ENCODE measurements at places on chromosomes 3 and 15.

DNA sequence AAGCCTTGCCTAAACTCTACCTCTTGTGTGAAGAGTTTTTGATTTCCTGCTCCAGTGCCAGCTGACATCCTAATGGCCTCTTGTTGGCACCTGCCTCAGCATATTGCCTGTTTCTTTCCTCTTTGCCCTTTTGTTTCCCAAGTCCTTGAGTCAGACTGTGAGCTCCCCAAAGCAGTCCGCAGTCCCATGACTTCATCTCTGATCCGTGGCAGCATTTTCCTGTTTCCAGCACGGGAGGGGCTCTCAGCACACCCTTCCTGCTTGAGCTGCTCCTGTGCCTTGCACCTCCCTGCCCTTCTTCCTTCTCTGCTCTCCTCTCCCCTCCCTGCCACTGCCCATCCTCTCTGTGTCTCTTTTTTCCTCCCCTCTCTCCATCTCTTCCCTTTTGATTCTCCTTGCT lies 179.6 kb downstream of the EPHB1 start:
- no peak for DNase-seq

- DNase-seq: no peak
These were observed 288.0 kb upstream of the CTNNB1 start for GRCh38 chr3:40911264-40911663.

DNA sequence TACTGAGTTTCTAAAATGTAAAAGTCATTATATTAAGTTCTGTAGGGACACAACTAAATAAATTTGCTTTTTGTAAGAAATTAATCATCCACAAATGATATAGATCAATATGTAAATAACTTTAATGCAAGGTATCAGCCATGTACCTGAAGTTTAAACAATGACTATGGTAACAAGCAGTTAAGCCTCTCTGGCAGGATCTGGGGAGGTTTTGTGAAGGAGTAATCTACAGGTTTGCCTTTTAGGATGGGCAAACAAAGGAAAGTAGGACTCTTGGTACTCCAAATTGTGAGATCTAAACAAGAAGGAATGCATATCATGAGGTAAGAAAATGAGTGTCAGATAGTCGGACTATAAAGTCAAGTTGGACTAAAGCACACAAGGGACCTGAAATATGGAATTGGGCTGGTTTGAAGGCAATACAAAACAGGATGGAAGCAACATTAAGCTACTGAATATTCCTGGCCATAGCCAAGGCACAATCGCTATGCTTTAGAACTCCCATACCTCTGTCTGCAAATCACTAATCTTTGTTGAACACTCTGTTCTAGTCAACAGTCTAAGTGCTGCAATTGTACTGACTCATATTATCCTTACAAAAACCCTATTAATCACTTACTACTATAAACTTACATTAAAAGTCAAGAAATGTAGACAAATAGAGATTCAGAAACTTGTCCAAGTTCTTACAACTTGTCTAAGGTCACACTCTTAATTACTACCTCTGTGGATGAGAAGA lies 412.8 kb downstream of the DIPK2A start:
- DNase-seq: no peak

GRCh38 chr3:54783611-54784010 lies 144.2 kb downstream of the LRTM1 start:
- DNase-seq: no peak

- no peak for DNase-seq
These were observed 65.2 kb downstream of the CGGBP1 start for GRCh38 chr3:87993566-87993965.

DNA sequence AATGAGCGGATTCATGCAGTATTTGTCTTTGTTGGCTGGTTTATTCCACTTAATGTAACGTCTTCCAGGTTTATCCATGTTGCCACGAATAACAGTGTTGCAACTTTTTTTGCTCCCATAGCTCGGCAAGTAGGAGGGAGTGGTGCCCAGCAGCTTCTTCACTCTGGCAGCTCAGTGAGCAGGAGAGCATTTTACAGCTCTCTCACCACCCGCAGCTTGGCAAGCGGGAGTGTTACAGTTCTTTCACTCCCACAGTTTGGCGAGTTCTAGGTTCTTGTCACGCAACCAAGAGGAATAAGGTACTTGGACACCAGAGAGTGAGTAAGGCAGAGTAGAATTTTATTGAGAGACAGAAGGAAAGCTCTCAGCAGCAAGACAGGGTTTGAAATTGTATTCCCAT lies 935.2 kb downstream of the TBL1XR1 start:
- DNase-seq: no peak

DNA sequence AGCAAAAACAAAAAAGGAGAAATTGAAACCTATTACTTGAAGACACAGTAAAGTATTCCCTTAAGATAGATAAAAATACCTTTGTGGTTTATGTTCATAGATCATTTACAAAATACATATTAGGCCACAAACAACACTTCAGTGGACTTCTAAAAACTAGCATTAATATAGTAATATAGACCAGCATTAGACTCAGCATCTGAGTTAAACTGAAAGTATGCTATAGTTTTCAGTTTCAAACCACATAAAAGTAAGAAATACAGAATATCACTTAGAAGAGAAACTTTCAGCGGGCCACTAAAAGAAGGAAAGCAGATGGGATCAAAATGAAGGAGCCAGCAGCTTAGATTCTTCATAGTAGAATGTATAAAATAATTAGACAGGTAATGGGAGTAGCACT lies 86.6 kb downstream of the MSL2 start:
- no peak for DNase-seq

DNA sequence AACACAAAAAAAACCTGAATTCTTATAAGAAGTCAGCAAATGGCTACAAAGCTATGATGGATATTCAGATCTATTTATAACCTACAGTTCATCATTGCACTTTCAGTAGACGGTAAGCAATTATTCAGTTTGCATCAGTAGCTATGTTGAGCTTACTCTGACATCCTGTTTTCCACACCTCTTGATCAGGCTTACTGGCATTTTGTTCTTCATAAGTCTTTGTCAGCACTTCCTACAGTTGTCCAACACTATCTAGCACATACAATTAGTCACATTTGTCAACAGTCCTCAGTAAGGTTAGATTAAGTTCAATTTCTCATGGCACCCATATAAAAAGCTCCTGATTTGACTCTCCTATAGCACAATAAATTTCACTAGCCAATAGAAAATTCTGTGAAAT lies 71.2 kb upstream of the ST3GAL6 start:
- DNase-seq: no peak

DNA sequence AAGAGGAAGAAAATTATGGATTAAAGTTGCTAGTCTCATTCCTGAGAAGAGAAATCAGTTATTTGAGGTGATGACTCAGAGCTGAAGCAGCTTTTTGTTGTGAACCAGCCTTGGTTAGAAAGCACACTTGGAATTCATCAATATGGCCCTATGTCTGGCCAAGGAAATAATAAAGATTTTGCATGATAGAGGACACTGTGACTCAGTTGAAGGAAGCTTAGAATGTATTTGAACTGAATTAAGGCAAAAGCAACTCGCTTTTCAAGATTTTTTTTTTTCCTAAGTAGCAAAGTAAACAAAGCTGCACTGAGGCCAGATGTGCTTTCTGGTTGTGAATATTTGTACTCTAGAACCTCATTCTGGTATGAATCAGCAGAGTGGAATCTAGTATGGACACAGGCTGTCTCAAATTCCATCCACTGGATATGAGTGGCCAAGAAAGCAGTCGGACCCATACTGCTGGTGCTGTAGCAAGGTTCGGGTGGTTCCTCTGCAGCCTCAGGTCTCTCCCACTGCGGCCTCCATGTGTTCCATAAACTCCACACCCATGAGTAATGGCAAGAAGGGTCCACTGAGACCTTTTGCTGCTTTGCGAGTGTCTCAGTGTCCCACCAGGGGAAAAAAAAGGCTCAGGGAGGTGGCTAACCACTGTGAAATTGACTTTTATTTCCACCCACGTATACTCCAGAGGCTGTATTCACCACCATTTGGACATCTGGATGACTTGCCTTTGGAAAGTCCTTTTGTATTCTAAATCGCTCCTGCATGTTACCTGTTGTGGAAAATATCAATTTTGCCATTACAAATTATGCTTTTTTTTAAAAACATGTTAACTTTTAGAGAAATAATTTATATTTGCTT lies 53.1 kb downstream of the TGFBR2 start:
- DNase-seq: no peak

- DNase-seq: no peak
These were observed 22.1 kb downstream of the TMED3 start for GRCh38 chr15:79332824-79333510.

All from activated CD8-positive, alpha-beta memory T cell treated with anti-CD3 and anti-CD28 coated beads, Interleukin-2, amount 50 U/mL, for 4 hours (primary cell).